ENCODE measurements at places on chromosomes 4 and X.

DNA sequence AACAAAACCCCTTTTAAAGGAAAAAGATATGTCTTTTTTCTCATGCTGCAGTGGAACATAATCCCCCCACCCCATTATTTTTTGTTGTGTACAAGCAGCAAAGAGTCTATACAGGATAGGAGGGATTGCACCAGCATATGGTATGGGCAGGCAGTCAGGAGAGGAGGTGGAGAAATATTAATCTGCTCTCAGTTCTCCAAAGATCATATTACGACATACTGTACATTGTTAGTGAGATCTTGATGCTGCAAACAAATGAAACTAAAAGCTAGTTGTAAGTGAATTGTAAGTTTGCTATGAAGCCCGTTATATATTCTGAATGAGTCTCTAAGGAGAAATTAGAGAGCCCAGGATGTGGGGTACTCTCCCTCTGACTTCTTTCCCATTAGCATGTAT is 75.3 kb downstream of the RAPGEF2 start:
- DNase-seq = no peak

DNA sequence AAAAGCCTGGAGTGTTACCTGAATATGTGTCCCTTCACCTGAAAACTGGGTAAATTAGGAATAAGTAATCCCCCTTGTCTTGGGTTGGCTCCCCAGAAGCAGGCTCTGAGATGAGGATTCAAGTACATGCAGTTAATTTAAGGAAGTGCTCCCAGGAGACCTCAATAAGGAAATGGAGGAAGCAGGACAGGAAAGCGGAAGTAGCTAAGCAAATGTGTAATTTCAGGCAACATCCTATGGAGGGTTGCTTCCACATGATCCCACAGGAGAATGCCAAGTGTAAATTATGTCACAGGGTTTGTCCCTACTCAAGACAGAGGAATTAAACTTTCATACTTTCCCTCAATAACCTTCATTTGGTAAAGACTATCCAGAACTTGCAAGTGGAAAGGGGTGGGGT is 48.1 kb upstream of the ARHGEF6 start:
- DNase-seq = no peak

- no peak for DNase-seq
Measured at GRCh38 chr4:6393066-6393465, 79.3 kb downstream of the PPP2R2C start.

GRCh38 chr4:51843309-51844152 is 578 bp downstream of the DCUN1D4 start:
- DNase-seq = peak; percentile 40

- DNase-seq = no peak
Measured at GRCh38 chr4:97912156-97912555, 231.1 kb downstream of the STPG2 start.

GRCh38 chrX:68824152-68824433 is 4.7 kb upstream of the EFNB1 start:
- no peak for DNase-seq

- no peak for DNase-seq
Measured at GRCh38 chr4:182413550-182413949, 170.3 kb downstream of the TENM3 start.

DNA sequence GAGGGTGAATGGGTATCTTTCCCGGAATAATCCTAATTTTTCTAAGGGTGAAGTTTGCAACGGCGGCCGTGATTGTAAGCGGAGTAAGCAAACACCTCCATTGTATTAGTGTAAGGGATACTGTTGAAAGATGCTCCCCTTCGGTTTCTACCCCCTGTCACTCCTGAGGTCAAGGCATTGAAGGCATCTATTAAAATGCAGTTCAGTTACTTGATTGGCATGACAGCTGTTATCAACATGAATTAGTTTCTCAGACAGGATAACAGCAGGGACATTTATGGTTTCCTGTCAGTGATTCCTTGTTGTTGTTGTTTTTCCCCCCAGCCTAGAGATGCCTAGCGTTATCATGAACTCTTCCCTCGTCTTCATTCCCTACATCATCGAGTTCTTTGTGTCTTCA is 552 bp downstream of the SLC25A14 start:
- DNase-seq = no peak

DNA sequence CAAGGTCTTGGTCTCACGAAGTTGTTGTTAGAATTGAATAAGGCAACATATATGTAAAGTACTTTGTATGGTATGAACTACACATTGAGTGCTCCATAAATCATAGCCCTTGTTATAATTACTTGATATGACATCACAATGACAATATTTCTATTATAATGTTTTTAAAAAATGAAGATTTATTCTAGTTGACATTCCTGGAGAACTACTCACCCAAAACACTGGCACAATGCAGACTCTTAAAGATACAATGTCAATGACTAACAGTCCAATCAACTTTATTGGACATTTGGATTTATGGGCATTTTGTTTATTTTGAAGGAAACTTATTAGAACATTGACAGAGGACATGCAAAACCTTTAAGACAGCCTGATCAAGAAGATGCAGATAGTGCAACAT is 55.3 kb downstream of the ASB9 start:
- no peak for DNase-seq

GRCh38 chr4:121272526-121272925 is 108.3 kb downstream of the QRFPR start:
- DNase-seq = no peak

DNA sequence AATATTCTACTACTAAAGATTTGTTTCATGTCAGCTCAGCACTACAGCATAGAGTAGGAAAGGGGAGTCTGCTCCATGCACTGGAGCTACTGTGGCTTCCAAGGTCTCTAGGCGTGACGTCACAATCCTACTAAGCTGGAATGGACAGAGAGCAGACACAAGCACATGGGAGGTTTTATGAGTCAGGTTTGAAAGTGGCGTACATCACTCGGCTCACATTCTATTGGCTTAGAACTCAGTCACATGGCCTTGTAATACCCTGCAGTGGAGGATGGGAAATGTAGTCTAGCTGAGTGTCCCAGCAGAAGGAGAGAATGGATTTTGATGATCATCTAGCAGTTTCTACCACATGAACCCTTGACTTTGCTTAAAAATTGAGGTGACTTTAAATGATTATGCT is 624.8 kb upstream of the ATOH1 start:
- no peak for DNase-seq

- DNase-seq = no peak
Measured at GRCh38 chr4:85548116-85548515, 73.2 kb downstream of the ARHGAP24 start.

GRCh38 chrX:103063191-103063845 is 653 bp downstream of the BEX1 start:
- DNase-seq = no peak

GRCh38 chr4:8506373-8507195 is 66.0 kb downstream of the TRMT44 start:
- no peak for DNase-seq

- no peak for DNase-seq
Measured at GRCh38 chr4:26510334-26510964, 20.2 kb upstream of the CCKAR start.

- DNase-seq = no peak
Measured at GRCh38 chr4:56655209-56655626, 25.9 kb downstream of the HOPX start.

- DNase-seq = no peak
Measured at GRCh38 chrX:3393581-3394111, 47.2 kb upstream of the MXRA5 start.

DNA sequence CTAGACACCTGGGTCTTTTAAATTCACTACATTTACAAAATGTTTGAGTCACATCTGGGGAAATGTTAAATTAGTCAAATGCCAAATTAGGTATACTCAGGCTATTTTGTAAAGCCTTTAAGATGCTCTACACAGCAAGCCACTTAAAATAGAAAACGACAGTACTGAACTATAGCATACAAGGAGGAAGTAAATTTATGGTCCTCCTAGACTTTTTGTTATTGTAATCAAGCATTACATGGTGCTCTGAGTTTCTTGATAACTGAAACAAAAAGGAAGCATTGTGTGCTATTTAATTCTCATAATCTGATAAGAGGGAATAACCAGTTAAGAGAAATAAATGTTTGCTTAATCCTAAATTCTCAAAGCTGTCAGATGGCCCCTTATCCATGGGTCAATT is 46.2 kb downstream of the SLC9A7 start:
- DNase-seq = no peak

DNA sequence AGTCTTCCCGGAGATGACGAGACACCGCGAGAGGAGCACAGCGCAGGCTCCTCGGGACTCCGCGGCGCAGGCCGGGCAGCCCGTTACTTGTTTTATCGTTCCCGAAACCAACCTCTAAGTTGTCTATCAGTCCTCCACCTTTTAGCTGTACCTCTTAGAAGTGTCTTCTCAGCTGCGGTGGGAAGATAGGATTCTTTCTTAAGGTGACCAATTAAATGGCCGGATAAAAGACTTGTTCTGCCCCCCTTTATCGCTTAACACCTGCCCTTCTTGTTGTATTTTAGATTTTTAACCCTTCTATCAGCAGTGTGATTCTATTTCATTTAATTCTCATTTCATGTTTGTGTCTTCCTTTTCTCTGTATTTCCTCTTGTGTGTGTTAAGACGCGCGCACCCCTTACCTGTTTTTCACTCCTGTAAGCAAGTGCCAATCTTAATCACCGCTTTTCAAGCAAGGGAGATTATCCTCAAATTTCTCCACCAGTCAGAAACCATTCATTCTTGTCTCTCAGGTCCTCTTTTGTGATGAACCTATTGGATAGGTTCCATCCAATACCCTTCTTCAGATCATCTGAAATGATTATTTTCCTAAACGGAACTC is at the start of gene SLC9B2:
Gene SLC9B2 (minus strand): TSS at position 15 of the 601 bp plus-strand sequence. CDS start 9,211 bp downstream, outside the sequence.
- no peak for DNase-seq

GRCh38 chr4:121633653-121634052 is 63.1 kb downstream of the ANXA5 start:
- no peak for DNase-seq

GRCh38 chr4:128958194-128958593 is 135.1 kb downstream of the SCLT1 start:
- no peak for DNase-seq

- DNase-seq = no peak
Measured at GRCh38 chr4:5399124-5399523, 309.2 kb downstream of the EVC2 start.

GRCh38 chrX:5586726-5587125 is 641.9 kb downstream of the NLGN4X start:
- DNase-seq = no peak

GRCh38 chr4:4852591-4853362 is 6.7 kb upstream of the MSX1 start:
- DNase-seq = no peak

GRCh38 chr4:147418226-147418625 is 62.7 kb upstream of the EDNRA start:
- DNase-seq = no peak

DNA sequence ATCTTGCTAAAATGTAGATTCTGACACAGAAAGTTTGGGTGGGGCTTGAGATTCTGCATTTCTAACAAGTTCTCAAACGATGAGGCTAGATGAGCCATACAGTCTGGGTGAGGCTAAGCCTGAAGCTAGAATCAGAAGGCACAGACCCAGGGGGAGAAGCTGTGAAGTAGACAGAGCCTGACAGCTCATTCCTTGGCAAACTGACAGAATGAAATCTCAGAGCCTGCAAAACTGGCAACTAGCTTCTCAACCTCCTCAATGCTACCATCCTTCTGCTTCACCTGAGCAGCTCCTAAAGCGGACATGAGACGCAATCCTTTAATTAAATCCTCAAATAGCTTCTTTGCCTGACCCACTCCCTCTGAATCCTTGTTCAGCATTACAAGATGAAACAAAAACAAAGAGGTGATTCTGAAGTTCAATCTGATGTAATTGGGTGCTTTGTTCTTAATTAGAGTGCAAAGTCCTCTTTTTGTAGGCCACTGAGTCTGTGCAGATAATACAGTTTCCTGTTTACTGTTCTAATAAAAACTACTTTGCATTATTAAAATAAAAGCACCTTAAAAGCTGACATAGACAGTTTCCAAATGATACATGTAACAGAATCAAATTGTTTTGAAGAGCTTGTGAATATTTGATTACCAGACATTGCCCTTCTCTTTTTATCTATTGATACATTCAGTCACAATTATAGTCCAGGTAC is 71.0 kb upstream of the BMP2K start:
- no peak for DNase-seq

DNA sequence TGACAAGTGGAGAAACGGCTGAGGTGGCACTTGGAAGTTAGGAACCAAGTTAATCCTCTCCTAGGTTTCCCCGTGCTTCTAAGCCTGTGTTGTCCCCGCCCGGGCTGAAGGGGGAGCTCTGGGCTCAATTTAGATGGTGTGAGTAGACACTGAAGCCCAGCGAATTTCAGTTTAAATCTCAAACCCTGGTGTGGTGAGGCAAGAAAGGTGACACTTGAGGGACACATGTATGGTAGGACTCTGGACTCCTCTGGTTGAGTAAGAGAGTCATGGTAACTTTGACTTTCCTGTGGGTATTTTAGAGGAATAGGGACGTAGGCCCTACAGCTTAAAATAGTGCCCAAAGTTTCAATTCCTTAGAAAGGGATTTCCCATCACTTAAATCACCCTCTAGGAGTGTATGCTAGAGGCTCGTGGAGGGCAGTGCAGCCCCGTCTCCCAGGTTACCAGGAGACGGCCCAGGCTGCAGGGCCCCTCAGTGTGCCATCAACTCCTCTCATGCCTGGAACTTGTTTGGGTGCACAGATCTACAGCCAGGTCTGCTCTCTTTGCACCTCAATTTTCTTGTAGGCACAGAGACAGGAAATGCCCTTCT is 24.0 kb downstream of the HAND2 start:
- DNase-seq = no peak

- DNase-seq = no peak
Measured at GRCh38 chr4:45442466-45442865, 681.4 kb downstream of the GABRG1 start.

- DNase-seq = no peak
Measured at GRCh38 chr4:184668096-184668495, 18.6 kb downstream of the PRIMPOL start.

DNA sequence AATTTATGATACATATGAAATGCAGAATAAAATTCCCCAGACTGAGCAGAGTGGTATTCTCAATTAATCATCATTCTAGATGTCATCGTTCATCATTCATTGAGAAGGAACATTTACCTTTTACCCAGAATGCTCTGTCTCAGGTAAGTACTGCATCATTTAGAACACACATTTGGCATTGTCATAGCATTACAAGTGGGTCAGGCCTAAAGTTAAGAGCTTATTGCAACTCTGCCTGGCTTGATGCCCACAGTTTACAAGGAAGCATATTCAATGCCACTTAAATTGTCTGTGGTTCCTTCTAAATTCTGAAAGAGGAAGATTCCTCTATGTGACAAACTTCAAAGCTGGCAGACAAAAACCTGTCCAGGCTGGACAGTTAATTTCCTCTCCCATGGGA is 87.3 kb downstream of the CAMK2D start:
- no peak for DNase-seq

GRCh38 chr4:138751309-138751708 is 264.3 kb upstream of the NOCT start:
- no peak for DNase-seq

- no peak for DNase-seq
Measured at GRCh38 chr4:83189631-83190136, 75.2 kb upstream of the PLAC8 start.

DNA sequence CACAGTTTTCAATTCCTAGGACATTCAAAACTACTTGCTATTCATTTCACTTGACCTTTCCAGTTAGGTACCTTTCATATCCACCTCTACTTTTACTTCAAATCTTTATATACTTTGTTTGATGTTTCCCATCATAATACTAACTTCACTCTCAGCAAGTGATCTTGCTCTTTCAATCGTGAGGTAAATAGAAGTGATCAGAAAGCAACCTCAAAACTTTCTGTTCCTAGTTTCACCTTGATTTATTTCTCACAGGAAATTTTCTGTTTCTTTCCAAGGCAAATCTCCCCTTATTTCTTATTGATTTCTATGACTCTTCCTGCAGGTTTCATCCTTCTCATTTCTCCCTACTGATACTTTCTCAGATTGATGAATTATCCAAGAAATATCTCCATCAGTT is 623.5 kb downstream of the FSTL5 start:
- no peak for DNase-seq

- DNase-seq = no peak
Measured at GRCh38 chrX:110671068-110671803, 124.4 kb downstream of the CHRDL1 start.
